Prostate gland (tissue), 2 donors: ENCODE measurements at places on chromosomes 5 and 9.
A peak's percentile ranks its signal among the peaks of the same experiment; 100 is the strongest.

- DNase-seq, result no peak
Observed at GRCh38 chr5:77629509-77630113, 8.9 kb downstream of the OTP start.

DNA sequence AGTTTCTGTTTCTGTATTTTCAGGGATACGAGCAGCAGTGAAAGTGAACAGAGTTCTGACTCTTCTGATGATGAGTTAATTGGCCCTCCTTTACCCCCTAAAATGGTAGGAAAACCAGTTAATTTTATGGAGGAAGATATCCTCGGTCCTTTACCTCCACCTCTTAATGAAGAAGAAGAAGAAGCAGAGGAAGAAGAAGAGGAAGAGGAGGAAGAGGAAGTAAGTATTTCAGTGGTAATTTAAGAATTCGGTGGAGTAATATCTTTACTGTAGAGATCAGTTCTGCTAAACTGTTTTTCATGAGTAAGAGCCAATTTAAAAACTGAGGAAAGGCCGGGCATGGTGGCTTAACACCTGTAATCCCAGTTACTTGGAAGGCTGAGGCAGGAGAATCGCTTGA, 17.2 kb downstream of the WDR70 start:
- no peak for DNase-seq

DNA sequence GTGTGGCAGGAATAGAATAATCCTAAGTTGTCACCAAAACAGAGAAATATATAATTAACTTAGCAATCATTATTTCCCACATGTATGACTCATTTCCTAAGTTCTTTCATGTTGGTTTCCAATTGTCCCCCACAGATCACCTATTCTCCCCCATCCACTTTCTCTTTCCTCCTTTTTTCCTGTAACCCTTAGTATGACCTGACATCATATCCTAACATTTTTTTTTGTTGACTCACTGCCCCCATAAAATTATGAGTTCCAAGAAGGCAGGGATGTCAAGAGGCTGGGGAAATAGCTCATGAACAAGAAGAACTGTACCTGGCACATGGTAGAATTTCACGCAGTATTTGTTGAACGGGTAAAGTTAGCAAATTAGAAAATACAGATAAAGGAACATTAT, 186.7 kb downstream of the DCP2 start:
- DNase-seq, result no peak

- no peak for DNase-seq
Observed at GRCh38 chr9:138083873-138084272, 206.3 kb downstream of the CACNA1B start.

DNA sequence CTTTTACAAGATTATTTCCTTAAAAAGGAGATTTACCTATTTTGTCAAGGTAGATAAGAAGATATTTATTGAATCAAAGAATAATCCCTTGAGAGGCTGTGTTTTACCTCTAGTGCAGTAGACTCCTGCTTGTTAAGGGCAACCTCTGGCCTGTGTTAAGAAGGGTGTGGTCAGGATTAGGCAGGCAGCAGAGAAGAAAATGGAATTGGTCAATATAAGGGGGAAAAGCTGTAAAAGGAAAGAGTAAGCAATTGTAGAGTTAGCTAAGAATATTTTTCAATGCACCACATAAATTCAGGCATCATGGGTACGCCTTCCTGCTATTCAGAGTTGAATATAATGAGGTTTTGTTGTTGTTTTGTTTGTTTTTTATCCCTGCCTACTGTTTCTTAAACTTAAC, 6.2 kb downstream of the CCDC125 start:
- no peak for DNase-seq

GRCh38 chr5:181203777-181204112, 1.3 kb downstream of the TRIM7 start:
- DNase-seq, result no peak

DNA sequence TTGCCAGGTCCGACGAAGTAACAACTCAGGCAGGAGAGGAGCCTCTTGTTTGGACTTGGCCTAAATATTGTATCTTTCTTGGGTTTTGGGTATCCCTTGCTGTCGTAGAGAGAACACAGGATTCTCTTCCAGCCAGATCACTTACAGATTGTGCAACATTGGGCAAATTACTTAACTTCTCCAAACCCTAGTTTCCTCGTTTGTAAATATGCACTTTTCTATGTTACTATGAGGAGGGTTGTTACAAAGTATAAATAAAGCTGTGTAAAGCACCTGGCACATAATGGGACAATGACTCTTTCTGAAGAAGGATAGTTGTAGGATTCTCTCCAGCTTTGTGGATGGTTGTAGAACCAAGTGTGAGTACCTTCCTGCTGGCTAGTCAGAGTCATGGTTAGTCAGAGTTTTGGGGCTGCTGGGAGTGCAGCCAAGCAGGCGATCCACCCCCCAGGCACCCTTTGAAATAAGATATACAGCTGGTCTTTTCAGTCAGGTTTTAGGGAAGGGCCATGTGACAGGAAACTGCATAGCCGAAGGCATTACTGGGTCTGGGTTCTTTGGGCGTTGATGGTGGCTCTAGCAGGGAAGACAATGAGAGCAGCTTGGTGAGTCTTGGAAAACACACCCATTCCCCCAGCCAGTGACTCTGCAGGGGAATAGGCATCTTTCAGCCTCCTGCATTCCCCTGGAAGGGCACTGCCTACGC, 49.9 kb upstream of the GDNF start:
- DNase-seq, result no peak

DNA sequence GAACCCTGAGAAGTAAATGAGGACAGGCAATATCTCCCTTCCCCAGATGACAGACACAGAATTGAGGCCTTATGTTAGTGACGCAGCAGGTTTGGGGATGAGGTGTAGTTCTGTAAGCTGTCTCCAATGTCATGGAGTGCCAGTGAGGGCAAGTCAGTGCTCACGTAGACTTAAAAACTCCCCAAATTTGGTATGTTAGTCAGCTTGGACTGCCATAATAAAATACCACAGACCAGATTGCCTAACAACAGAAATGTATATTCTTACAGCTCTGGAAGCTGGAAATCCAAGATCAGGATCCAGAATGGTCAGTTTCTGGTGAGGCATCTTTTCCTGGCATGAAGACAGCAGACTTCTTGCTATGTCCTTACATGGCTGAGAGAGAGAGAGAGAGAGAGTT, 14.9 kb downstream of the FOXI1 start:
- DNase-seq, result no peak

- no peak for DNase-seq
Observed at GRCh38 chr5:128341056-128341455, 197.0 kb downstream of the FBN2 start.

GRCh38 chr5:64790210-64790609, 21.5 kb downstream of the CWC27 start:
- no peak for DNase-seq

- no peak for DNase-seq
Observed at GRCh38 chr9:18783909-18784308, 249.1 kb downstream of the SAXO1 start.

- no peak for DNase-seq
Observed at GRCh38 chr5:168404365-168404764, 81.9 kb upstream of the RARS1 start.

DNA sequence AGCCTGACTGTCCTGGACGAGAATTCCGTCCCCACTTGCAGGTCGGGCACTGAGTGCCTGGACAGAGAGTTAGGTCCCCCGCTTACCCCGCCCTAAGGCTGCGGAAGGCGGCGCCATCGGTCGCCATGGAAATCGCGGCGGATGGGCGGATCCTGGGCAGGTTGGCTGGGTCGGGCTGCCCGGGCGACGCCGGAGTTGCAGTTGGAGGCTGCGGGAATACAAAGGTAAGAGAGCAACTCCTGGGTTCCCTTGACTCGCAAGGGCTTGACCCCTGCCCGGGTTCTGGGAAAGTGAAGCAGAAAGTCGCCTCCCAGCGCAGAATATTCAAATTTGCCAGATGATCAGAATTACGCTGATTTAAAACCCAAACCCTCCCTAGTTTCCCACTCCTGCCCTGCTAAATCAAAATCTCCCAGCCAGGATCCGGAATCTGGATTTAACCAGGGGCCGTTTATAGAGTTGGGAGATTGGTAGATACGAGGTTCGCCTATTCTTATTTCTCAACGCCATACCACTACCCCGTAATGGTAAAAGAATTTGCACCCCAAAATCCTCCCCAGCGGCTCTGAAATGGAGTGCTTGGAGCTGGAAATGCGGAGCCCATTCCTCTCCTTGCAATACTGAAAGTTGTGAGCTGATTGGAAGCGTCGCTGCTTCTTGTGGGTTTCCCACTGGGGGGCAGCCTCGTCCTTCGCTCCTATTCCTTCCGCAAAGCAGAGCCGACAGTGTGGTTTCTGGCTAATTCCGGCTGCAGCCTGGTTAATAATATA, 156.4 kb upstream of the RASEF start:
- DNase-seq, result peak; percentile 78

GRCh38 chr5:132281856-132282614, 12.2 kb upstream of the SLC22A4 start:
- DNase-seq, result no peak

- no peak for DNase-seq
Observed at GRCh38 chr5:157252711-157253465, 13.0 kb upstream of the CYFIP2 start.

- no peak for DNase-seq
Observed at GRCh38 chr5:42498000-42498399, 74.8 kb downstream of the GHR start.

GRCh38 chr5:133457439-133458355, 154.6 kb downstream of the FSTL4 start:
- DNase-seq, result no peak

DNA sequence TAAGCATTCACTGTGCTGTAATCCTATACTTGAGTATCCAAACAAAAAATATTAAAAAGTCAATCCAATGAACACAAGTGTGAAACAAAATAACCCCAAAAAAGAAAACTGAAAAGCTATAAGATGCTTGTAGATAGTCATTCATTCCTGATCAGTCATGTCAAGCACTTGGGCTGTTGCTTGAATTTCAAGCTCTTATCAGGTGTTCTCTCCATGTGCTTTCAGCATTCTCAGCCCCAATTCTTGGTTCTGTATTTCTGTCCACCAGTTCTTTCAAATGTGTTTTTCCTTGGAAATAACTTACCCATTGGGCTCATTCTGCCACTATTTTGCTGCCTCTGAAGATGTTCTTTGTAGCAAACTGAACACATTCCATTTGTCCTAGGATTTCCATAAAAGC, 4.7 kb downstream of the ZFAND5 start:
- DNase-seq, result no peak

GRCh38 chr9:106307670-106308069, 555.3 kb upstream of the ZNF462 start:
- DNase-seq, result no peak

GRCh38 chr9:128159522-128159783, 612 bp upstream of the BBLN start:
- no peak for DNase-seq

GRCh38 chr5:173826428-173827350, 61.5 kb upstream of the CPEB4 start:
- DNase-seq, result no peak

DNA sequence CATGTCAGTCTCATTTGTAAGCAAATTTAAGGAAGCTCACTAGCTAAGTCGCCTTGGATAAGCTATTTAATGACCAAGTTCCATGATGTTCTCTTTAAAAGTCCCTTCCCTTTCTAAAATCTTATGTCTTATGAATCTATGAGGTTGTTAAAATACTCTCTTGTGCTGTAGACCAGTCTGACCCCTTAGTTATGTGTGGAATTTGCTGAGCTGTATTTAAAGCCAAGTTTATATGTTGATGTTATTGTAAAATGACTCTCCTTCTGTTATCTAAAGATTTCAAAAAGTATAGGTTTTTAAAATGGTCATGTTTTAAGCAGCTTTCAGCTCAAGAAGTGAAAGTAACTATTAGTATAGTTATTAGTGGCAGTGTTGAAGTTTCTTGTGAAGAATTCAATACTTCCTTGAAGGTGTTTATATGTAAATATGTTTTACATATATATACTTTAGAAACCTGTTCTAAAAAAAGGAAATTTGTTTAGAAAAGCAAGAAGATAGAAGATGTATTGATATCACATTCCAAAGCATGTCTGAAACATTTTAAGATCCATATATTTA, 92.2 kb downstream of the CDC42SE2 start:
- DNase-seq, result no peak

DNA sequence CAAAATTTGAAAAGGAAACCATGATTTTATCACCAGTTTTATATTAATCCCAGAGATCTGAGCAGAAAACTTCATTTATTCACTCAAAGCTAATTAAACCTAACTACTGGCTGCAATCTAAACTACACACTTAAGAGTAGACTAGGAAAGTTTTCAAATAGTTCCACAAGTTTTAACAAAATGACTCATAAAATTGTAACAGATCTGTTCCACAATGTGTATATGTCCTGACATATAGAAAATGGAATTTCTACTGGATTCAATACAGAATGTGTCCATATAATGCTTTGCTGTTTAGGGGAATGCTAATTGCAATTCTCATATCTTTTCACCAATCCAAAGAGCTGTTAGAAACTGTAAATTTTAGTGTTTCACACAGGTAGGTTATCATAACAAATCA, 40.3 kb upstream of the ADAMTSL1 start:
- no peak for DNase-seq

- no peak for DNase-seq
Observed at GRCh38 chr5:103703617-103704016, 141.0 kb upstream of the NUDT12 start.

DNA sequence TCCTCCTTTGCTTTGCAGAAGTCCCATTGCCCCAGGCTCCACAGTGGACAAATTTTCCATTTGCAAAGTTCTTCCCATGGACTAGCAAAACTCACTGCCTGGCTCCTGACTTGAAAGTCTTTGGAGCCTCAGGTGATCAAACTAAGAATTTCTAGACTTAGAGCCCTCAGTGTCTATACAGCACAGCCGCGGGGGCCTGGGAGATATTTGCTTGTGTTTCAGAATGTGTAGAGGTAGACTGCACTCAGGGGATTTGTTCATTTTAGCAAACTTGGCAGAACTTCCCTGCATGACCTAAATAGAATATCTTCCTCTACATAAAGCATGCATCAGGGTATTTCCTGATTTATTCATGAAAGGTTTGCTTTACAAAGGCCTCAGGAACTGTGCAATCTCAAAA, 384.2 kb upstream of the ZNF462 start:
- no peak for DNase-seq

DNA sequence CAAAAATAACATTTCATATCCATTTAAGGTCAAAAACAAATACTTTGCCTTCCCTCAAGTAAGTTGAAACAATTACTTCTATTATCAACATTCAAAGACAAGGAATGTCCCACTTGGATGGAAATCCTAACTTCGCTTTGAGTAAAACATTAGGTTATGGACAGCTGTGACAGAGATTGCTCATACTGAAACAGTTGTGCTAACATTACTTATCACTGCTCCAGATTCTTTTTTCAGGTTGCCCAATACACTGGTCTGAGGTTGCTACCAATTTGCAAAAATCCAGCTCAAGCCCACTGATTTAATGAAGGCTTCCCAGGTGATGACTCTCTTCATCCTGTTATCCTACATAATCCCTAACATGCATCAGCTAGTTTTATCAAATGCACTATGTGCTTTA, 98.3 kb downstream of the UBAP2 start:
- no peak for DNase-seq
